ENCODE measurements at places on chromosomes 12 and 14. TPM values are rescaled to one million over a fixed set of nuclear protein-coding genes. Genes with fewer than 3 reads are reported as not detected.

The KRT7 gene
- 4,524 TPM for total RNA-seq

The CCDC177 gene
- not detected for total RNA-seq

The ADAM20 gene
- total RNA-seq = not detected

The POTEG gene
- total RNA-seq = not detected

The FAR2 gene
- not detected for total RNA-seq

The REM2 gene
- total RNA-seq = 0.26 TPM

The RHNO1 gene
- total RNA-seq = 45.7 TPM

The EP400 gene
- 28.3 TPM for total RNA-seq

The AMDHD1 gene
- total RNA-seq = 2.2 TPM

The RTL1 gene
- 0.31 TPM for total RNA-seq

The ZNF605 gene
- 4.3 TPM for total RNA-seq

The SYNDIG1L gene
- not detected for total RNA-seq

The SPX gene
- total RNA-seq = 2.3 TPM

The OR6C2 gene
- total RNA-seq = not detected

The C12orf54 gene
- not detected for total RNA-seq

The ZC2HC1C gene
- 4.0 TPM for total RNA-seq

The OTOGL gene
- total RNA-seq = not detected

The ZBTB1 gene
- 22.7 TPM for total RNA-seq

The TEAD4 gene
- 51.6 TPM for total RNA-seq

The CMA1 gene
- not detected for total RNA-seq

The TTC5 gene
- 20.5 TPM for total RNA-seq

The SETD3 gene
- total RNA-seq = 46.3 TPM

The SAMD15 gene
- 2.2 TPM for total RNA-seq

The ZFYVE1 gene
- total RNA-seq = 9.2 TPM

The KRT6A gene
- total RNA-seq = 3.2 TPM

The MNAT1 gene
- 42.6 TPM for total RNA-seq

The CLEC9A gene
- not detected for total RNA-seq

The NCKAP5L gene
- 8.3 TPM for total RNA-seq

The TAS2R14 gene
- 0.77 TPM for total RNA-seq

The KRT79 gene
- total RNA-seq = not detected

The C14orf39 gene
- total RNA-seq = not detected

The PRR4 gene
- 1.9 TPM for total RNA-seq

The RIN3 gene
- total RNA-seq = 26.1 TPM

The DTX3 gene
- total RNA-seq = 21.3 TPM

The FAIM2 gene
- total RNA-seq = not detected

The GRIN2B gene
- total RNA-seq = 4.5 TPM

The CLEC7A gene
- not detected for total RNA-seq

Measured in A549 treated with ZK216348 at 1 μM for 4 hours (cell line).